Prostate gland (tissue), 2 donors: ENCODE measurements at places on chromosomes 4 and X. TPM values are rescaled to one million over a fixed set of nuclear protein-coding genes. Genes with fewer than 3 reads are reported as not detected.

The SLC9B1 gene
- total RNA-seq: 9.3 TPM

The CXorf49 gene
- 5.1 TPM for total RNA-seq

The BEND2 gene
- total RNA-seq: not detected

The MAGEE2 gene
- total RNA-seq: not detected

The NDP gene
- total RNA-seq: 4.6 TPM

The MSX1 gene
- total RNA-seq: 2.2 TPM

The TEX13D gene
- not detected for total RNA-seq

The MAP7D2 gene
- total RNA-seq: 9.9 TPM

The SOWAHD gene
- total RNA-seq: not detected

The RP2 gene
- total RNA-seq: 6.0 TPM

The RAB40A gene
- total RNA-seq: 1.5 TPM

The HHIP gene
- 0.82 TPM for total RNA-seq

The GIMD1 gene
- not detected for total RNA-seq

The ZNF827 gene
- total RNA-seq: 221 TPM

The CT45A2 gene
- total RNA-seq: not detected

The POU3F4 gene
- not detected for total RNA-seq

The FAM184B gene
- total RNA-seq: 0.34 TPM

GRCh38 chr4:3250956-3251690, 2.2 kb downstream of the MSANTD1 start:
- no peaks in the 10 kb centered on the region for H3K27me3 ChIP-seq
- no peak overlapping the region for H3K27ac ChIP-seq
- H3K4me1 ChIP-seq: no peaks in the 10 kb centered on the region

- H3K27me3 ChIP-seq: no peaks in the 10 kb centered on the region
- no peak for DNase-seq
- H3K36me3 ChIP-seq: no peaks in the 10 kb centered on the region
- H3K27ac ChIP-seq: no peak overlapping the region
- H3K4me3 ChIP-seq: no peak overlapping the region
These were observed 89.1 kb downstream of the RAPGEF2 start for GRCh38 chr4:159191989-159192388.

DNA sequence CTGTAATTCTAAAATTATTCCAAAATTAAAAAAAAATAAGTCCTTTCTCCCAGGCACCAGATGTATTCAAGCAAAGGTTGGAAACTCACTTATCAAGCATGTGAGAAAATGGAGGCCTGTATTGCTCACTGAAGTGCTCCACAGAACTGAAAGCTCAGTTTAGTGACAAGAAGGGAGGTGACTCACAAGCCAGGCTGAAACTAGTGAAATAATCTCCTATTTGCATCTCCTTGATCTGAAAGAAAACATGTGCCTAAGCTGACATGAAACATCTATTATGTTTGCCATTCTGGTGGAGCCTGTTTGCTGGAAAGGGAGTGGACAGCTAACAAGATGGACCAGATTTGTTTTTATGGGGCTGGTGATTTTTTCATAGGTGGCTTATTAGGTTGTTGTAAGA, 54.0 kb upstream of the AMELX start:
- no peak overlapping the region for H3K4me3 ChIP-seq
- H3K27me3 ChIP-seq: no peaks in the 10 kb centered on the region
- no peaks in the 10 kb centered on the region for H3K4me1 ChIP-seq
- peak overlapping the region; percentile 67 for H3K27ac ChIP-seq
- DNase-seq: peak; percentile 76

DNA sequence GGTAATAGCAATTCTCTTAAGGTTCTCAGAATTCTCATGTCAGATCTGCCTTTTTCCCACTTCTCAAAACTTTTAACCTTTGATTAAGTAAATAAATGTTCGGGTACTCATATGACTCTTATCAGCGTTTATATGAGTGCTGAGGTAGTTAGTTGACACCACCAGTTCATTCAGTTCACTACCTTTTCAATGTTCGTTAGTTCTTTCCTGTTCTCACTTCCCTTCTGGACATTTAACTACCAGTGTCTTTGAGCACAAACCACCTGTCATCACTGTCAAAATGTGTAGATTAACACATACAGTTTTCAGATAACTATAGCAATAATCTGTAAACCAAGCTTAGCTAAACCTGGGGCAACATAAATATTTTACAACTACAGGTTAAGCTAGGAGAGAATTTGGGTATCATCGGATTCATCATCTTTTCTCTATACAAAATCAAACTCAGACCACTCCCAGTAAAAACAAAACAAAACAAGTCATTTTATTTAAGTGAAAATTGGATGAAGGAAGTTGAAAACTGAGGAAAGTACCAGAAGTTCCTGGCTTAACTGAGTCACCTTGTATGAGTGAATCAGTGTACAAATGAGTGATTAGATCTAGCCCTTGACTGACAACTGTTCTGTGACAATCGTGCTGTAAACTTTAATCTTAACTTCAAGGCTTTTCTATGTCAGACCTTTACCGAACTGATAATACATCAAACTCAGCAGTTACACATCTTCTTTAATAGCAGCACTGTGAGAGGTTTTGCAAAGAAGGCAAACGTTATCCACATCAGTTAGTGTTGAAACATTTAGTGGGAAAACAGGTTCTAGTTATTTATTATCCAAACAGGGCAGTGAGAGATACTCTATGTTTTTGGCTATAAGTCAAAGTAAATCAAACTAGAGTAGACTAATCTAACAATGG, 41.9 kb downstream of the ARHGEF38 start:
- H3K4me3 ChIP-seq: no peak overlapping the region
- DNase-seq: no peak
- H3K27ac ChIP-seq: peak overlapping the region; percentile 60
- peaks cover 5% of the 10 kb centered on the region for H3K4me1 ChIP-seq

DNA sequence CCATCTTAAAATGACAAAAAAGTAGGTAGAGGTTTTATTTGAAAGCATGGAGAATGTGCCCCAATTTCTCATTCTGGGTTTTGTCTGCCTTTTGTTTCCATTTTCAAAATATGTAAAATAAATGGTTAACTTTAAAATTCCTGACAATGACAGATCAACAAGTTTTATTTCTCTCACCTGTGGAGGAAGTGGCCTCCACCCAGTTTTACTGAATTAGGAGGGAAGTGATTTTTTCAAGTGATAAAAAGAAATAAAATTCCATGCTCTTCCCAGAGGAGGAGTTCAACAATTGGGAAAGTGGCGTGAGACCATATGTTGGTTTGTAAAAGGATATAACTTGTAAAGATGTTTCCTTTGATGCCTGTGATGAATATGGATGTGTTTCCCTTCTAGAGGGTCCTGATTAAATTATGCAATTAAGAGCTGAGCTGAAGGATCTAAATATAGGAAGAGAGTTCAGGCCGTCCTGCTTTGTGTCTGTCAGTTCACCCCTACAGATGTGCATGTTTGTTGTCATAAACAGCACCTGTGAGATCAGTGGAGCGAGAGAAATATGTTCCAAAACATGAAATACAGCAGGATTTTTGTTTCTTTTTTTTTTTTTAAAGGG, 19.5 kb downstream of the SMAD1 start:
- DNase-seq: no peak
- no peak overlapping the region for H3K27ac ChIP-seq
- H3K4me3 ChIP-seq: no peak overlapping the region

DNA sequence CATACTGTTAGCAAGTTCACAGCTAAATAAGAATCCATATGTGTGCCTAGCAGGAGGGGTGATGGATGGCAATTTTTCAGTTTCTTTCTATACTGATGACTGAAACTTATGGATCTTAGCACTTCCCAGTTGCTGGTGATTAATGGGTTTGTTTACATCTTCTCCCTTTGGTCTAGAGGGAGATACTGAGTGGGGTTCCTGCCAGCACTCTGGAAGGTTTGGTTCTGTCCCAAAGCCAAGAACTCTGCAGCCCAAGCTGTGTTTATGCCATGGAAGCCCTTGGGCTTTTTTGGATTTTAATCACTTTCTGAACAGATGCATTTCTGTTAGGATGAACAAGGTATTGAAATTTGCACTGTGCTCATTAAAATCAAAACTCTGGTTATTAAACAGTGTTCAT, 43.5 kb downstream of the DDIT4L start:
- no peak overlapping the region for H3K4me3 ChIP-seq
- no peaks in the 10 kb centered on the region for H3K36me3 ChIP-seq
- no peak for DNase-seq
- H3K27me3 ChIP-seq: no peaks in the 10 kb centered on the region

DNA sequence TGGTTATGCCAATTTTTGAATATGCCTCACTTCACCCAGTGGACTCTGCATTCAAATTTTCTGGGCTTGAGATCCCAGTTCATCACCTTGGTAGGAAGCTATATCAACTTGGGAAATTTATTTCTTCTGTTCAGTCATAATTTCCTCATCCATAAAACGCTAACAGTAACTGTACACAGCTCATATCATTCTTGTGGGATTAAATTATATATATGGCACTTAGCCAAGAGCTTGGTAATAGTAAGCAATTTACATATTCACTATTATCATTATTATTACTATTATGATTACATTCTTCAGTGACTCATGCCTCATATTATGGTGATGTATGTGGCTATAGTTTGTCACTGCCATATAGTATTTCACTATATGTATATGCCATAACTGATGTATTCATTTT, 177.6 kb downstream of the CPE start:
- no peak overlapping the region for H3K4me3 ChIP-seq
- H3K27ac ChIP-seq: no peak overlapping the region
- H3K4me1 ChIP-seq: no peaks in the 10 kb centered on the region
- no peak for DNase-seq
- no peaks in the 10 kb centered on the region for H3K36me3 ChIP-seq

- peak overlapping the region; percentile 53 for H3K27ac ChIP-seq
- no peaks in the 10 kb centered on the region for H3K27me3 ChIP-seq
- H3K4me1 ChIP-seq: no peaks in the 10 kb centered on the region
- H3K36me3 ChIP-seq: no peaks in the 10 kb centered on the region
- DNase-seq: no peak
These were observed 321 bp upstream of the HPRT1 start for GRCh38 chrX:134459683-134460004.

- DNase-seq: no peak
- no peaks in the 10 kb centered on the region for H3K36me3 ChIP-seq
- no peaks in the 10 kb centered on the region for H3K4me1 ChIP-seq
- no peaks in the 10 kb centered on the region for H3K27me3 ChIP-seq
- no peak overlapping the region for H3K4me3 ChIP-seq
These were observed 765.3 kb upstream of the SLIT2 start for GRCh38 chr4:19486400-19486799.

DNA sequence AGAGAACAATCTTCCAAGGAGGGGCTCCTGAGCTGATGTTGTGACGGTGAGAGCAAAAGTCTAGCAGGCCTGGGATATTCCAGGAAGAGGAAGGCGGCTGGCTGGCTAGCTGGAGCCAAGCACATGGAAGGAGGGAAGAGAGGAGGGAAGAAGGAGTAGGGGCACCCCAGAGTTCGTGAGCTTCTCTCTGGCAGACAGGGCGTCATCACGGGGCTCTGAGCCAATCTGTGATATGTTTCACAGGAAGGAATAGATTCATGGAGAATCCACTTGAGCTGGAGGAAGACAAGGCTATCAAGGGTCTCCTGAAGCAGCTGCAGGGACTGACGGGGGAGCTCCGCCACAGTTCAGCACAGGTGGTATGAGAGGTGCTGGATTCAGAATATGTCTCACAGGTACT, 73.6 kb downstream of the DHRSX start:
- H3K36me3 ChIP-seq: no peaks in the 10 kb centered on the region
- H3K27me3 ChIP-seq: no peaks in the 10 kb centered on the region
- DNase-seq: no peak
- H3K4me1 ChIP-seq: no peaks in the 10 kb centered on the region
- H3K4me3 ChIP-seq: no peak overlapping the region

DNA sequence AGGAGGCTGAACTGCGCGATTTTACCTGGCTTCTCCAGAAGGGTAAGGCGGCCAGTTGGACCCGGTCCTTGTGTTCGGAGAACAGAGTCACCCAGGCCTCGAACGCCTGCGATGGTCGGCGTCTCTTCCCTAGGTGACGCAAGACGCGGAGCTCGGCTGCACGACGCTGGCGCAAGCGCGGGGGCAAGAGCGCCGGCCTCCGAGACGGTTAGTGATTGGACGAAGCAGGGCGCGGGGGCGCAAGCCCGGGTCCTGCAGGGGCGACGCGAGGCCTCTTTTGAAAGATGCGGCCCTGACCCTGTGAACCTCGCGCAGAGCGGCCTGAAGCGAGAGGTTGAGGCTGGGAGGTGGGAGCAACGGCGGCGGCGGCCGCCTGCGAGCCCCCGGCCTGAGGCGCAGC, 428 bp downstream of the ADAD1 start:
- no peak overlapping the region for H3K27ac ChIP-seq
- no peaks in the 10 kb centered on the region for H3K27me3 ChIP-seq
- H3K36me3 ChIP-seq: no peaks in the 10 kb centered on the region
- H3K4me3 ChIP-seq: no peak overlapping the region
- no peak for DNase-seq
- no peaks in the 10 kb centered on the region for H3K4me1 ChIP-seq

GRCh38 chr4:1962980-1963379, 45.8 kb downstream of the NELFA start:
- no peak overlapping the region for H3K27ac ChIP-seq
- no peaks in the 10 kb centered on the region for H3K27me3 ChIP-seq
- no peaks in the 10 kb centered on the region for H3K4me1 ChIP-seq
- H3K36me3 ChIP-seq: no peaks in the 10 kb centered on the region
- no peak overlapping the region for H3K4me3 ChIP-seq

GRCh38 chr4:185800266-185800945, 11.6 kb downstream of the SORBS2 start:
- H3K4me1 ChIP-seq: no peaks in the 10 kb centered on the region
- H3K27me3 ChIP-seq: no peaks in the 10 kb centered on the region
- peak overlapping the region; percentile 39 for H3K27ac ChIP-seq
- no peaks in the 10 kb centered on the region for H3K36me3 ChIP-seq

- H3K36me3 ChIP-seq: no peaks in the 10 kb centered on the region
- DNase-seq: no peak
- H3K27ac ChIP-seq: no peak overlapping the region
- H3K4me1 ChIP-seq: no peaks in the 10 kb centered on the region
- no peak overlapping the region for H3K4me3 ChIP-seq
These were observed 30.2 kb downstream of the RBBP7 start for GRCh38 chrX:16839852-16840460.

GRCh38 chr4:170853422-170854021, 763.8 kb upstream of the AADAT start:
- no peaks in the 10 kb centered on the region for H3K36me3 ChIP-seq
- H3K27ac ChIP-seq: no peak overlapping the region
